ELR (cell line): ENCODE measurements at places on chromosomes 5 and 9.
A peak's percentile ranks its signal among the peaks of the same experiment; 100 is the strongest.

DNA sequence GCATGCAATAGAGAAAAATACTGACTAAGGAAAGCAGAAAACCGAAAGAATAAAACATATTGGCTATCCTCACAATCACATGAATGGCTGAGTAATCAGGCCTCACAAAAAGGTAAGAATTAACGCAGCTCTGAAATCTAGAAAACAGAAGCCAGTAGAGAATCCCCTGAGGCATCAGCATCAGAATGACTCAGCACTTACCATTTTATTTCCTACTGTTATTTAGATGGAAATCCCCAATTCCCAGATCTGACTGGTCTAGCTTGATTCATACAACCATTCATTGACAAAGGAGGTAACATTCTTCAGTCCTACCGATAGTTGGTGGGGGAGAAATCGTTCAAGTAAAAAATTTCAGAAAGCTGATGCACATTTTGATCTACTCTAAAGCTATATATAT lies 1408.4 kb upstream of the WWC1 start:
- peak; percentile 1 for DNase-seq

DNA sequence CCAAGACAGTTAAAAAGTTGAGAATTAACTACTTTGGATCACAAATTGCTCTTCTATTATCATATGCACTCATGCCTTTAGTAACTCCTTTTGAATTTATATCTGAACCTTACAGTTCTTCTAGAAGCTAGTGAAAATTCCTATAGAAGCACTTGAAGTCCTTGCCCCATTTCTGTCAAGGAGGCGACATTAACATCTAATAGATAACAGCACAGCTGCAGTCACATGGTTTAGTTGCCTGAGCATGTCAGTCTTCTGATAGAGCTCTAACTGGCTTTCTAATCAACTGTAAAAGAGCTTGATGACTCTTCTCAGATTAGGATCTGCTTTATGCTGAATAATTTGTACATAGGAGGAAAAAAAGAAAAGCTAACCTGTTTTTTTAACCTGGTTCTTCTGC lies 9.0 kb downstream of the RFESD start:
- no peak for DNase-seq

DNA sequence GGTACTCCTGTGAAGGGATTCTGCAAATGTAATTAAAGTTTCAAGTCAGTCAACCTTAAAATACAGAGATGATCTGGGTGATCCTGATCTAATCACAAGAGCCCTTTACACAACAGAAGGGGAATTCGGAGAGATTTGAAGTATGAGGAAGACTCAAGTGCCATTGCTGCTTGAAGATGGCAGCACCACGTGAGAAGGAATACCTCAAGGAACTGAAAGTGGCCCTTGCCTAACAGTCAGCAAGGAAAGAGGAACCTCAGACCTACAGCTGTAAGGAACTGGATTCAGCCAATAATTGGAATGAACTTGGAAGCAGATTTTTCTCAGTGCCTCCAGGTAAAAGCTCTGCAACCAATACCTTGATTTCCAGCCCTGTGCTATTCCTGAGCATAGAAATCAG lies 87.4 kb downstream of the THBS4 start:
- no peak for DNase-seq

GRCh38 chr5:78544561-78545201 lies 103.9 kb downstream of the LHFPL2 start:
- peak; percentile 59 for DNase-seq

DNA sequence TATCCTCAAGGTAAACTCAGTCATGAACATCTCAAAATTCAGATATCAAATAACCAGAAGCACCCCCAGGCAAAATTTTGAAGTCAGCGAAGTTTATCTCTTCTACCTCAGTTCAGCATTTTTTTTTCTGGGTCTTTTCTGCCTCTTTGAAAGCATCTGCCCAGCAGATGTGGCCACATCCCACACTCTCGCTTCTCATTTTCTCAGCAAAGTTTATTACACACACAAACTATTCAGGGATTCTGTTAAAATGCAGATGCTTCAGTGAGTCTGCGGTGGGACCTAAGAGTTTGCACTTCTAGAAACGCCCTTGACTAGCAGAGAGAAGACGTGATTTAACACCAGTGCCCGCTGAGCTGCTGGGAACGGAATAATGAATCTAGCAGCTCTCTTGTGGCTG lies 19.3 kb downstream of the RASEF start:
- no peak for DNase-seq

DNA sequence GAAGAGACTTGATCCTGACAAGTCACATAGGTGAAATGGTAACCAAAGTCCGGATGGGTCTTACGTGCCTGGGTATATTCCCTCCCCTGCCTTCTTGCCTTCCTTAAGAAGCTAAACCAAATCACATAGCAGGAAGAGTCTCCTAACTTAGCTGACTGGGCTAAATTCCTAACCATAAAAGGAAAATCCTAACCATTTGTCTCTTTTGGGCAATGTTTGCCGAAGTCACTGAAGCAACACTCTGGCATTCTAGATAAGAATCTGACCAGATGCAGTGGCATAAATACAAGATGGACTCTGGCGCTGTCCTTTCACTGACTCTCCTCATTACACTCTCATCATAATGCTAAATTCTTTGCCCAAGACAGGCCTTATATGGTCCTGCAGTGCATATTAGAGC lies 625.5 kb upstream of the RORB start:
- DNase-seq, result no peak

- no peak for DNase-seq
These were observed 644 bp downstream of the IER5L start for GRCh38 chr9:129177443-129177790.

DNA sequence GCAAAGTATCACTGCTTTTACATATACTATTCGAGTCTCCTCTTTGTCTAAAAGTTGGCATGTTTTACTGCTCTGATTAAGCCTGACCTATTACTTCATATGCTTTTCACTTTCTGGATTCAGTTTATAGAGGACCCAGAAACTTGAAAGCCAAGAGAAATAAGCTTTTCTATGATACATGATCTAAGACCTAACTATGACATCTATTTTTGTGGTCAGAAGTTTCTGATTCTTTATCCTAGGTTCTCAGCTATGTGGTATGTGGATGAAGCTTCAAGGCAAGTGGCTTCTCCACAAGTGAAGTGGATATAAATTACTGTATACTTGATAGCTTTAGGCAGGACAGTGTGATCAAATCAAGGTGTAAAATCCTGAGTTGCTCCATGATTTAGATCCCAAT lies 6.3 kb downstream of the EDIL3 start:
- DNase-seq, result no peak

- DNase-seq, result no peak
These were observed 45.7 kb upstream of the FANCC start for GRCh38 chr9:95363051-95363841.

- DNase-seq, result peak; percentile 88
These were observed 168.6 kb downstream of the CARTPT start for GRCh38 chr5:71887680-71888079.

- DNase-seq, result no peak
These were observed 15.4 kb downstream of the NIPSNAP3B start for GRCh38 chr9:104779334-104779733.

GRCh38 chr9:114652776-114653555 lies 4.6 kb downstream of the TEX53 start:
- peak; percentile 63 for DNase-seq
